HS-27A (cell line): ENCODE measurements at places on chromosomes 16 and 17.

DNA sequence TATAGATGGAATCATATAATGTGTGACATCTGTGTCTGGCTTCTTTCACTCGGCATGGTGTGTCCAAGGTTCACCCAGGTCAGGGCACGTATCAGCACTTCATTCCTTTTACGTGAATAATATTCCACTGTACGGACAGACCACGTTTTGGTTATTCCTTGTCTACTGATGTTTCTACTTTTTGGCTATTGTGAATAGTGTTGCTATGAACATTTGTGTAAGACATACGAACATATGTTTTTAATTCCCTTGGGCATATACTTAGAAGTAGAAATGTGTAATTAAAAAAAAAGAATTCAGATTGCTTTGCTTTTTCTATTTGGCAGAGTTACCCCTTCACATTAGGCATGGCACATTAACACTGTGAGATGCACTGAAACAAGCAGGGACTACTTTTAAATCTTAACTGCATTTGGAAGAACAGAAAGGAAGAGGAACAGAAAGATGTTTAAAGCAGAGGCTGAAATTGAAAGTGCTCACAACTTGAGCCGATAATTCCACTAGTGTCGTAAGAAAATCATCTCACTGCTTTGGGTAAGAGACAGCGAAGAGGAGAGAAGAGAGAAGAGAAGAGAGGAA is 105.3 kb downstream of the VPS53 start:
- no peak for DNase-seq

- DNase-seq = no peak
These were observed 3.3 kb upstream of the NUDT16L1 start for GRCh38 chr16:4689864-4690704.

GRCh38 chr17:7882629-7883028 is 6.0 kb upstream of the CHD3 start:
- no peak for DNase-seq

GRCh38 chr16:3171855-3172593 is 16.0 kb upstream of the OR1F1 start:
- DNase-seq = no peak

- DNase-seq = no peak
These were observed 26.9 kb upstream of the ZNF750 start for GRCh38 chr17:82866590-82867191.

DNA sequence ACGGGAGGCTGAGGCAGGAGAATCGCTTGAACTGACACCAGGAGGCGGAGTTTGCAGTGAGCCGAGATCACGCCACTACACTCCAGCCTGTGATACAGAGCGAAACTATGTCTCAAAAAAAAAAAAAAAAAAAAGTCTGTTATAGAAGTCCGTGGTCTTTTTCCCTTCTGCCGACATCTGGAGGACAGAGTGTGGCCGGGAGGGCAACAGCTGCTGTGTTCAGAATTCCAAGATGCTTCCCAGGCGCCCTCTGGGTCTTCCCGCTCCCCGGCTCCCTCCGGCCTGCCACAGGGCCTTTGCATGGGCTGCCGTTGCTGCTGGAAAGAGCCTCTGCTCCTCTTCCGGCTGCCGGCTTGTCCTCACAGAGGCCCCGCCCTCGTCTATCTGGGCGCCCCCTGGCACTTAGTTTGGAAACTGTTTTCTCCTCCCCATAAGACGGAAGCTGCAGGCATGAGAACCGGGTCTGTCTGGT is 2.4 kb upstream of the CACNA1H start:
- no peak for DNase-seq

- DNase-seq = no peak
These were observed 80.0 kb downstream of the IRX5 start for GRCh38 chr16:55010492-55011160.

- DNase-seq = no peak
These were observed 37.4 kb upstream of the IL21R start for GRCh38 chr16:27364493-27365141.

- no peak for DNase-seq
These were observed 90.6 kb upstream of the LHX1 start for GRCh38 chr17:36846410-36847292.

DNA sequence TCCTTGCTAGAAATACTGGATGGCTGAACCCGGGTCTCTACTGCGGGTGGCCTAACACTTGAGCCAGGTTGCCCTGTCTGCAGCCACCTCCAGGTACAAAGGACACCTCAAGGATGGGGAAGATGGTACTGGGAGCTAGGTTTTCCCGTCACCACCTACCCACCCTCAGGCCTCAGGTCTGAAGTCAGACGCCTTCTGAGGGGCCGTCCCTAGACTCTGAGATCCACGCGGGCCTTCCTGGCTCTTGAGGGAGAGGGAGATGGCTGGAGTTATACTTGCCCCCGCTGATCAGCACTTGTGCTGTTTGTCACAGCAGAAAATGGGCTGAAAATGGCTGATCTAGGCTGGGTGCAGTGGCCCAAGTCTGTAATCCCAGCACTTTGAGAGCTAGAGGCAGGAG is 10.6 kb downstream of the TRPV3 start:
- DNase-seq = no peak

- DNase-seq = no peak
These were observed 108.1 kb upstream of the CDC42EP4 start for GRCh38 chr17:73419881-73420280.

DNA sequence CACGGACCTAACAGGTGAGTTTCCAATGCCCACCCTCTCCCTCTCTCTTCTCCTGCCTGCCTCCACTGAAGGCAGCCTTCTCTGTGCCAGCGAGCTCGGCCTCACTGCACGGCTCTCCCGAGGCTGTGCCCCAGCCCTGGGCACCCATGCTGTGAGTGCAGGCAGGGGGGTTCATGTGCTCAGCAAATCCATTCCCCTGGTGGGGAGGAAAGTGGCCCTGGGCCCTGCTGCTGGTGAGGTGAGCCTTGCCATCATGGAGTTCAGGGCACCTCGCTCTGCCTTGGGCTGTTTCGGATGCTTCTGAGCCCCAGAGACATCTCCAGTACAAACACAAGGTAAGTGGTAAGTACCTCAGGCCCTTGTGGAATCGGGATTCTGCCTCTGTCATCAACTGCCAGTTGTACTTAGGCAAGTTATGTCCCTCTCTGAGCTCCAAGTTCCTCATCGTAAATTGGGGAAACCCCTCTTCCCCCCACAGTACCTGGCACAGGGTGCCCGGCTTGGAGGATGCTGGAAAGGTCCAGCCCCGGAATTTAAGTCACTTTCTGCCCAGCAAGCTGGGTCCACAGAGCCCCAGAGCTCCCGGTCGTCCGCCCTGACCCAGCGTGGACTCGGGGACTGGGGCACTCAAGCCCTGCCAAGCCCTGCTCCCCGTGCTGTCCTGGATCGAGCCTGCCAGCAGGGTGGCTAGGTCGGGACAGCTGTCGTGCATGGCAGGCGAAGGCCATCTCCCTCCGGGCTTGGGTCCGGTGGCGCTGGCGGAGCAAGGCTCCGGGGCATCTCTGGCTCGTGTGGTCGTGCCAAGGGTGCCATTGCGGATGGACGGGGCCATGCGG is 684 bp upstream of the NUDT16L1 start:
- no peak for DNase-seq

- DNase-seq = no peak
These were observed 623 bp downstream of the MBTPS1 start for GRCh38 chr16:84115919-84116719.

DNA sequence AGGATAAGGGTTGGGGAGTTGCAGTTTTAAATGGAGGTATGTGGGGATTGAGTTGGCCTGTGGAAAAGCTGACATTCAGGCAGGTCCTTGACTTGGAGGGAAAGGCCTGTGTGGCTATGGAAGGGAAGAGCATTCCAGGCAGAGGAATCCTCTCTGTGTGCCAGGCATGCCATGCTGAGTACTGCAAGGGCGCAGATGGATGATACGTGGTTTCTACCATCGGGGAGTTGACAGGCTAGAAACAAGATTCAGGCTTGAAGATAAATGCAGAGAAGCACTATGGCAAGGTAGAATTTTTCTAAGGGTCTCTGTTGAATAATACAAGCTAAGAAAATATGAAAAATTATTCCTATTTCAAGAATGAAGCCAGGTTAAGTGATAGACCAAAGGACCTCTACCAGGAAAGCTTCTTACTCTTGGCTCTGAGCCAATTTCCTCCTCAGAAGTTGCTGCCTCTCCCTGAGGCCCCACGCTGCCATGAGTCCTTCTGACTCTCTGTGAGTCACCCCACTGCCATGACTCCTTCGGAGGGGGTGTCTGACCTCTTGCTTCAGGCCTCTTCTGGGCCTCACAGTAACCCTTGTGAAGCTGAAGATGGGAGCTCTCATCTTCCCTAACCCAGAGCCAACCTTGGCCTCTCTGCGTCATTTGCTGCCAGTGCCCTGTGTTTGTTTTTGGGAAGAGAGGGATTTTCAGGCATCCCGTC is 75.8 kb downstream of the WNT3 start:
- peak; percentile 88 for DNase-seq

- no peak for DNase-seq
These were observed 40.5 kb downstream of the DHRS7B start for GRCh38 chr17:21167303-21167702.

DNA sequence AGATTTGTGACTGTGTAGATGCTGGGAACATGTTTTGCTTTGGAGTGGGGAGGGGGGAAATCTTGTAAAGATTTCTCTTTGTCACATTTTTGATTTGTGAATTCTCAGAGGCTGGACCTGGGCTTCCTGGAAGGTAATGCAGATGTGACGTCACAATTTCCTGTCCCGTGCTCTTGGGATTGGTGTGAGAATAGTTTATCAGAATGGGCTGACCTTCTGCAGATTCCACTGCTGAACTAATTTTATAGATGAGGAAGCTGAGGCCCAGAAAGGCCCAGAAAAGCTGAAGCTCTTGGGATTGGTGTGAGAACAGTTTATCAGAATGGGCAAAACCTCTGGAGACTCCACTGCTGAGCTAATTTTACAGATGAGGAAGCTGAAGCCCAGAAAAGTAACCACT is 34.0 kb downstream of the HS3ST3B1 start:
- DNase-seq = no peak

- no peak for DNase-seq
These were observed 14.6 kb upstream of the SPHK1 start for GRCh38 chr17:76369804-76370203.

- DNase-seq = peak; percentile 75
These were observed 75.8 kb upstream of the ZNF469 start for GRCh38 chr16:88306860-88307545.

GRCh38 chr16:68978303-68978954 is 127.0 kb upstream of the HAS3 start:
- no peak for DNase-seq

- DNase-seq = no peak
These were observed 140.0 kb downstream of the IRF8 start for GRCh38 chr16:86038926-86039310.
